Pancreas (tissue), 10 donors: ENCODE measurements at places on chromosomes 7 and 10. TPM values are rescaled to one million over a fixed set of nuclear protein-coding genes. Genes with fewer than 3 reads are reported as not detected.
A peak's percentile ranks its signal among the peaks of the same experiment; 100 is the strongest.

- no peak overlapping the region for H3K4me3 ChIP-seq
- DNase-seq = no peak
- H3K36me3 ChIP-seq = peaks cover 34% of the 10 kb centered on the region
Measured at GRCh38 chr7:6465862-6466261, 18.1 kb upstream of the DAGLB start.

DNA sequence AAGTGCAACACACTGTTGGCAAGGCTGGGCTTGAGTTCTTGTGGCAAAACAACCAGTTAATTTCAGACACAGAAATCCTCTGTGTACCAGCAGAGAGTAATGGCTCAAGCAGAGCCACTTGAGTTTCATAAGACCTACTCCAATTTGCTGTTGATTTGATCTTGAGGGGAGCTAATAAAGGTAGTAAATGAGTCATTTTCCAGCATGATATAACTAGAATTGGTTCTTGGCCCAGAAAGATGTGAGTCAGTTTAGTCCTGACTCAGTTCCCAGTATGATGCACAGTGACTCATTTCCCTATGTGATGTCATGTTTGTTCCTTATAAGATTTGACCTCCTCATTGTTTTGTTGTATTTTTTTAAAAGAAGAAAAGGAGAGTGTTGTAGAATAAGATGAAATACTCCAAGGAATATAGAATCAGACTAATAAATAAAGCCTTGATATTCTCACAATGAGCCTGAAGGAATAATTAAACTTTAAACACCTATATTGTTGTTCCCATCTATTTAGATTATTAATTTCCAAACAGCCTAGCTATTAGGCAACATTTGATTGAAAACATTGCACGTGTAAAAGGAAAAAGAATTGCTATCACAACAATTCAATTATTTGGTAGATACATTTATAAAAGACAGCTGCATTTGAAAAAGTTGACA lies 186.2 kb downstream of the REEP3 start:
- no peaks in the 10 kb centered on the region for H3K27me3 ChIP-seq
- no peaks in the 10 kb centered on the region for H3K36me3 ChIP-seq
- no peak overlapping the region for H3K4me3 ChIP-seq
- H3K4me1 ChIP-seq = peaks cover 34% of the 10 kb centered on the region
- H3K27ac ChIP-seq = peak overlapping the region; percentile 83

- H3K27me3 ChIP-seq = no peaks in the 10 kb centered on the region
- H3K36me3 ChIP-seq = no peaks in the 10 kb centered on the region
- DNase-seq = no peak
- H3K27ac ChIP-seq = no peak overlapping the region
- no peak overlapping the region for H3K4me3 ChIP-seq
Measured at GRCh38 chr10:21753497-21754270, 219.7 kb downstream of the MLLT10 start.

The LRGUK gene
- polyA plus RNA-seq = 0.91 TPM

DNA sequence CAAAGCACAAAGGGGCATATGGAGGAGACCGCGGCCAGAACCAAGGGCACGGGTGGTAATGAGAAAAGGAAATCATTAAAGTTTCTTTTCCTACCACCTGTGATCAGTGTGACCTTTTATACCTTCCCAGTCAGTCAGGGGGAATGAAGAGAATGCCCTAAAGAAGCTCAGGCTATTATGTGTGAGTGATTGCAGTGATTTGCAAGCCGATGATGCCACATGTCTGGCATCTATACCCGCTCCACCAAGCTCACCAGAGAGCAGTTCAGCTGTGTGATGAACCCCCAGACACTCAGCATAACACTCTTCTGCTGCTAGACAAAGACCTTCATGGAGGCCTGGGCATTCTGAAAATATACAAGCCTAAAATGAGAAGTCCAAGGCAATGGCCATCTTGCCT lies 106.2 kb upstream of the AGK start:
- no peaks in the 10 kb centered on the region for H3K36me3 ChIP-seq
- DNase-seq = no peak
- H3K4me1 ChIP-seq = no peaks in the 10 kb centered on the region
- H3K4me3 ChIP-seq = no peak overlapping the region
- H3K27me3 ChIP-seq = no peaks in the 10 kb centered on the region

- no peaks in the 10 kb centered on the region for H3K4me1 ChIP-seq
- no peak overlapping the region for H3K27ac ChIP-seq
- H3K27me3 ChIP-seq = no peaks in the 10 kb centered on the region
- DNase-seq = no peak
- no peaks in the 10 kb centered on the region for H3K36me3 ChIP-seq
Measured at GRCh38 chr10:131638880-131639278, 261.9 kb upstream of the PPP2R2D start.

DNA sequence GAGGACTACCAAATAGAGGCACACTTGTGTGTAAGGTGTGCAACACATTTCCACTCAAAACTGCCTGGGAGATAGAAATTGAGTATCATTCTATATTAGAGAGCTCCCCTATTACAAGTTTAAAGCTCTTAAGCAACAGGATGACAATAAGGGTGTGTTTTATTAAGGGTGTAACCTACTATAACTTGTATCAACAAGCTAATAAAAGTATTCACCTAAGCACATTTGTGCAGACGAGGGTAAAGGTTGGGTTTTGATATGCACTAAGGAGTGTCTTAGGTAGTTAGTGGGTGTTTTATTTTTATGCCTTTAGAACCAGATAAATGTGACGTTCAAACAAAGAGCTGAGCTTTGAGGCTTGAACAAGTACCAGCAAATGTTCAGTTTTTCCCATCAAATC lies 2.8 kb upstream of the FAM53B start:
- H3K36me3 ChIP-seq = no peaks in the 10 kb centered on the region
- no peak for DNase-seq
- H3K27me3 ChIP-seq = no peaks in the 10 kb centered on the region

- H3K4me3 ChIP-seq = no peak overlapping the region
- no peaks in the 10 kb centered on the region for H3K27me3 ChIP-seq
- DNase-seq = no peak
- H3K4me1 ChIP-seq = no peaks in the 10 kb centered on the region
Measured at GRCh38 chr7:74412056-74412455, 41.6 kb upstream of the GTF2IRD1 start.

DNA sequence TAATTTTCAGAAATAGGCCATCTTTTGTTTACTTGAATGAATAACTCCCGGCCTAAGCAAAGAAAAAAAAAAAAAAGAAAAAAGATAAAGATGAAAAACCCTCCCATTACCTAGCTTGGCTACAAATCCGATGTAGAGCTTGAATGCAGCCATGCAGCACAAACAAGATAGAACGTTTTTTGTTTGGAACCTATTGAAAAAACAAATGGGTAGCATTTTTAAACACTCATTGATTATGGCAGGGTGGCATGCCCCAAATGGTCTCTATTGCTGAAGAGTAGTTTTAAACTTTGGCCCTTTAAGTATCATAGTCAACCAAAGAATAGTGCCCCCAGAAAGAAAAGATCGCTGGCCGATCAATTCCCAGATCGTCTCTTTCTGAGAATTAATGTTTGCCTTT lies 84.4 kb downstream of the VTI1A start:
- no peak overlapping the region for H3K27ac ChIP-seq
- no peaks in the 10 kb centered on the region for H3K27me3 ChIP-seq
- H3K4me3 ChIP-seq = no peak overlapping the region
- no peaks in the 10 kb centered on the region for H3K36me3 ChIP-seq

DNA sequence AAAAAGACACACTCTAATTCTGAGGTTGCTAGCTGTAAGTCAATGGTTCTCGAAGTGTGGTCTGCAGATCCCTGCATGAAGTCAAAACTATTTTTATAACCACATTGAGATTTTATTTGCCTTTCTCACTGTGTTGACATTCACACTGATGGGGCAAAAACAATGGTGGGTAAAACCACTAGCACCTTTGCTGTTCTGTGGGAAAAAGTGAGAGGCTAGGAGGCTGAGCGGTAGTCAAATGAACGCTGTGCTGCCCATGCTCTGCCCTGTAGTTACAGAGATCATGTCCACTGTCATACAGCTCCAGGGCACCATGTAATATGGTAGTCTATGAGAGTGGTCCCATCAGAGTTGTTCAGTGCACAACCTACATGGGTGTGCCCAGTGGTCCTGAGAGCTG lies 21.6 kb upstream of the PDCD4 start:
- peaks cover 66% of the 10 kb centered on the region for H3K4me1 ChIP-seq
- H3K36me3 ChIP-seq = no peaks in the 10 kb centered on the region
- H3K27ac ChIP-seq = no peak overlapping the region
- H3K4me3 ChIP-seq = no peak overlapping the region
- no peaks in the 10 kb centered on the region for H3K27me3 ChIP-seq
- DNase-seq = no peak

- no peak overlapping the region for H3K27ac ChIP-seq
- no peaks in the 10 kb centered on the region for H3K4me1 ChIP-seq
- no peaks in the 10 kb centered on the region for H3K27me3 ChIP-seq
- DNase-seq = no peak
- no peaks in the 10 kb centered on the region for H3K36me3 ChIP-seq
Measured at GRCh38 chr7:121278120-121279021, 50.4 kb upstream of the WNT16 start.

DNA sequence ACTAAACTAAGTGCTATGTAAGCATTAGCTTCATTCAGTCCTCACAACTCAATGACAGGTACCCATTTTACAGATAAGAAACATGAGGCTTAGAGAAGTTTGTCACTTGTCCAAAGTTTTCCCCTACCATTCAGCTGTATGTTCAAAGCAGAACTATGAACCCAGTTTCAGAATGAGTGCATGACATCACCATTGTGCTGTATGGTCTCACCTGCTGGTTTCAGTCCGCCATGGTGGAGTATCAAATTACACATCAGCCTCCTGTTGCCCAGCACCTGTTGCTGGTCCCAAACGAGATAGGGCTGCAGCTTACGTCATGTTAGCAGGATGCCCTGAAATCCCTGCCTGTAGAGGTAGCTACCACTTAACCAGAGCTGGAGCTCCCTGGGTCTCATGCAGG lies 95.0 kb downstream of the DYNC1I1 start:
- H3K4me1 ChIP-seq = no peaks in the 10 kb centered on the region
- no peaks in the 10 kb centered on the region for H3K36me3 ChIP-seq
- no peak overlapping the region for H3K27ac ChIP-seq
- H3K27me3 ChIP-seq = no peaks in the 10 kb centered on the region

The OR2A1 gene
- polyA plus RNA-seq = 0.14 TPM

DNA sequence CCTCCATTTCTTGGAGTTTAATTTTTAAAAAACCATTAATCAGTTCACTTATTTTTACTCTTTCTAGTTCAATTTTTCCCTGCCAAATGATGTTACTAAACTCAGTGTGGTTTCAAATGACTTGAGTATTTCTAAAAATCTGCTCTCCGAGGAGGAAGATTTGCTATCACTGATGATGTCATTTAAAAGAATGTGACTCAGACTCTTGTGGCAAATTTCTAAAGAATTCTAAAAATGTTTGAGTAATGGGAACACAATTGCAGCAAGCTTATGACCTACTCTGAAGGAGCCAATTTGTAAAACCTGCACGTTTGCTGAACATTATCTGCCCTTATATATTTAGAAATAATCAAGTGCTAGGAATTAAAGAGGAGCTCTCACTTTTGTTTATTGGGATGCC lies 88.6 kb downstream of the SPAG6 start:
- no peak for DNase-seq
- no peaks in the 10 kb centered on the region for H3K36me3 ChIP-seq
- H3K27me3 ChIP-seq = no peaks in the 10 kb centered on the region
- peaks cover 8% of the 10 kb centered on the region for H3K4me1 ChIP-seq
- no peak overlapping the region for H3K4me3 ChIP-seq
- no peak overlapping the region for H3K27ac ChIP-seq

The ABCB4 gene
- 2.1 TPM for polyA plus RNA-seq

DNA sequence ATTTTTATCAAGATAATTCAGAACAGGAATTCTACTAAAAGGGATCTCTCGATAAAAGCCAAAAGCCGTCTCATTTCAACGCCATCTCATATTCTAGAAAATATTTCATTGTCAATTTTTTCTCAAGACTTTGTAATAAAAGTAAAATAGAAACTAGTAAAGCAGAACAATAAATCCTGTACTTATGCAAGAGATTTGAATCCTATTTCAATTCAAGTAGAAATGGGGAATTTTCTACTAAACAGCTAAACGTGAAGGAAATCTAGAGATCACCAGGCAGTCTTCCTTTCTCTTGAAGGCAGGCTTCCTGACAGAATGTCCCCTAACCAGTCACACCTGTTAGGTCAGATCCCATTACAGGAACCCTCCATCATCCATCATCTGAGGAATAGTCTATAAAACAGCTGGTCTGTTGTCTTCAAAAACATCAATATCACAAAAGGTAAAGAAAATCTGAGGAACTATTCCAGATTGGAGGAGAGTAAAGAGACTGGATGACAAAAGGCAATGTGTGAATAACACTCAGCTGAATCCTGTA lies 23.7 kb downstream of the USP6NL start:
- no peaks in the 10 kb centered on the region for H3K4me1 ChIP-seq
- H3K4me3 ChIP-seq = no peak overlapping the region
- no peaks in the 10 kb centered on the region for H3K27me3 ChIP-seq
- no peaks in the 10 kb centered on the region for H3K36me3 ChIP-seq
- no peak for DNase-seq

The CRHR2 gene
- 0.42 TPM for polyA plus RNA-seq

GRCh38 chr10:80104066-80104926 lies 25.8 kb downstream of the TMEM254 start:
- no peaks in the 10 kb centered on the region for H3K27me3 ChIP-seq
- DNase-seq = no peak
- no peak overlapping the region for H3K4me3 ChIP-seq
- no peaks in the 10 kb centered on the region for H3K36me3 ChIP-seq

DNA sequence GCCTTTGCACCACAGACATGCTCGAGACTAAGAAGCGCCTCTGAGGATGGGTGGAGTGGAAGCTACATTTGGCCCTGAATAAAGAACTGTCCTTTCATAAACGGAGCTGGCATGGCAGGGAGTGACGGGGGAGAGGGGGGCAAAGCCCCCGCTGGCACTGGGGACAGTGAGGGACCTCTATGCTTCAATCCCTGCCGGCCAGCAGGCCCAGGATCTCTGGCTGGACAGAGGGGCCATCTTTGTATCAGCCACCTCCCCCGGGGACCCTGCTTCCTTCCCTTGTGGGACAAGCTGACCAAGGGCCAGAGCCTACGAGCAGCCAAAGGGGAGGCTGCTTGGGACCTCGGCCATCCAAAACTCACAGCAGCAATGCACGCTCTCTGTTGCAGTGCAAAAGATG lies 28.2 kb upstream of the ECHDC3 start:
- no peak overlapping the region for H3K4me3 ChIP-seq
- H3K27me3 ChIP-seq = no peaks in the 10 kb centered on the region
- peaks cover 7% of the 10 kb centered on the region for H3K4me1 ChIP-seq
- no peak overlapping the region for H3K27ac ChIP-seq
- no peak for DNase-seq
- H3K36me3 ChIP-seq = no peaks in the 10 kb centered on the region

DNA sequence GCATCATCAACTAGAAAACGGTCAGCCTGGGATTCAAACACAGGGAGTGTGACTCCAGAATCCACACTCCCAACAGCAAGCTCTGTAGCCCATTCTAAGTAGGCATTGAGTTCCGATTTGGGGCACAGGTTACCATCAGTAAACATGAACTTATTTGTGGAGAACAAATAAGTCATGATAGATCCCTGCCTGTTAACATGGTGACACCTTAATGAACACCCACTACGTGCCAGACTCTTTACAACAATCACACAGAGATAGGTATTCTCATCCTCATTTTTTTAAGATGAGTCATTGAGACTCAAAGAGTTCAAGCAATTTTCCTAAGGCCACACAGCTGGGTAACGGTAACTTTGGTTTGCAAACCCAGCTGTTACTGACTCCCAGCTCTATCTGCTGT lies 91.5 kb downstream of the LYZL2 start:
- DNase-seq = no peak
- no peaks in the 10 kb centered on the region for H3K27me3 ChIP-seq
- no peak overlapping the region for H3K4me3 ChIP-seq
- H3K36me3 ChIP-seq = no peaks in the 10 kb centered on the region
